ENCODE measurements at places on chromosomes 6 and 20.

DNA sequence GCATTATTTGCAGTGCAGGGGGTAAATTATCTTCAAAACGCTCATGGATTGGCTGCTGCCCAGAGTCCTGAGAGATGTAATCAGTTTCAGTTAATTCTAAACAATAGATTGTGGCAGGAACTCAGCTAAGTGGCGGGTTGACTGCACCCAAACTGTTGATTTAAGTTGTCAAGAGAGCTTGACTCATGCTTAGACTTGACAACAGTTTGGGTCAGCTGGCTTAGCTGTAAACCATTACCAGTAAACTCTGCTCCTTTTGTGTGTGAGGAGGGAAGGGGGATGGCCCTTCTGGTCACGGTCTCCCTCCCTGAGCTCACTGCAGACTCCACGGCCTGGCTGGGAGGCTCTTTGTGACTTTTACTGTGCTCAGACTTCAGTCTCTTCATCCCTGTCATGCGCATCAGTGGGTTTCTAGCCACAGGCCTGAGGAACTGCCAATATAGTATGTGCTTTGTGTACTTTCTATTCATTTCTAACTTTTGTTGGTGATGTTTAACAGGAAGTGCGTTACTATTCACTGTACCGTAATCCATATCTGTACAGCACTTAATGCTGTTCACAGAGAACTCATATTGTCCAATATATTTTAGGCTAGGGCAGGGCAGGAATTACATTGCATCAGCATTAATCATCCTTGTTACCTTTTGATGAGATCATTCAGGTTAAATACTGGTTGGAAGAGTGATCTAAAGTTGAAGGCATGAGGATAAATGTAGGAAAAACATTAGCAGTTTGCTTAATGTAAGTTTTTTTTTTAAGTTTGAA lies 488.3 kb downstream of the CDKAL1 start:
- no peak for DNase-seq

DNA sequence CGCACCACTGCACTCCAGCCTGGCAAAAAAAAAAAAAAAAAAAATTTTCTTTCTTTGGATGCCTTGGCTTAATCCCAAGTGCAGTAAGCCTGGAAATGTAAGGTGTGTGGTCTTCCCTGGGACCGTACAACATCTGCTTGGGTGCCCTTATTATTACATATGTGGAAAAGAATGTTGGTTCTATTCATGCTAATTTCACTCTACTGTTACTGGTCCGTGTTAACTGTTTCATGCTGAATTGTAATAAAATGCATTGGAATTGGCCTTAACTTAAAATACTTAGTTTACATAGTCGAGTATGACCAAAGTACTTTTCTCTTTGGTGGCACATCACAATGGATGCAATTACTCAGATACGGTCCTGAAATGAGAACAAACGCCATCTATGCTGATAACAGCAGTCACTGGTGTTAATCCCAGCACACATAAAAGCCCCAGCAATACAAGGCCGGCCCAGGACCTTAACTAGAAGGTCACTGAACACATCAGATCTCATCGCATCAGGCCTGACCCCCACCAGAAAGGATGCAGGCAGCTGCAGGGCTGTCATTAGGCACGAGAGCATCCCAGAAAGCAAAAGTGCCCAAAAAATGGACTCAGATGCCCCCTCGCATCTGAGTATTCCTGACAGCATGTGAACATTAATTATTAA lies 1.2 kb downstream of the SERPINB6 start:
- no peak for DNase-seq

DNA sequence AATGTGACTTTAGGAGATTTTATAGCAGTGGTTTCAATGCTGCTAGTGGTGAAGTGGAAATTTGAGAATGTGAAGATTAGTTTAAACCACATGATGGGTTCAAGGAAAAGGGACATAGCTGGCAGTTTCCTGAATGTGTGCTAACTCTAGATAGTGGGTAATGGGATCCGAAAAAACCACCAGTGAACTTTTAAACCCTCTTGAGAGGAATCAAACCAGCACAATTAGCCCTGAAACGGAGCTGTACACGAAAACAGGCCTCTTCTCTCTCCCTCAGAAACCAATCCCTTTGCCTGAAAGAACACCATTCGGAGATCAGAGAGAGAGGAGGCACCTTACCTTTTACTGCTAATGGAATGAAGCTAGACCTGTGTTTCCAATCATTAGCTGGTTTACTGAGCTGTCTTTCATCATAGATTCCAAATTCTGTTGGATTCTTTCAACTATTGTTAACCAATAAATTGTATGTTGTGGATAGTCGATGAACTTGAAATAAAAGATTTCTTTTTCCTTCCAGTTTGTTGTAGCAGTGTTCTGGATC lies 103.9 kb downstream of the AIG1 start:
- DNase-seq, result no peak

- no peak for DNase-seq
Observed at GRCh38 chr6:67496191-67496590, 1138.9 kb upstream of the ADGRB3 start.

DNA sequence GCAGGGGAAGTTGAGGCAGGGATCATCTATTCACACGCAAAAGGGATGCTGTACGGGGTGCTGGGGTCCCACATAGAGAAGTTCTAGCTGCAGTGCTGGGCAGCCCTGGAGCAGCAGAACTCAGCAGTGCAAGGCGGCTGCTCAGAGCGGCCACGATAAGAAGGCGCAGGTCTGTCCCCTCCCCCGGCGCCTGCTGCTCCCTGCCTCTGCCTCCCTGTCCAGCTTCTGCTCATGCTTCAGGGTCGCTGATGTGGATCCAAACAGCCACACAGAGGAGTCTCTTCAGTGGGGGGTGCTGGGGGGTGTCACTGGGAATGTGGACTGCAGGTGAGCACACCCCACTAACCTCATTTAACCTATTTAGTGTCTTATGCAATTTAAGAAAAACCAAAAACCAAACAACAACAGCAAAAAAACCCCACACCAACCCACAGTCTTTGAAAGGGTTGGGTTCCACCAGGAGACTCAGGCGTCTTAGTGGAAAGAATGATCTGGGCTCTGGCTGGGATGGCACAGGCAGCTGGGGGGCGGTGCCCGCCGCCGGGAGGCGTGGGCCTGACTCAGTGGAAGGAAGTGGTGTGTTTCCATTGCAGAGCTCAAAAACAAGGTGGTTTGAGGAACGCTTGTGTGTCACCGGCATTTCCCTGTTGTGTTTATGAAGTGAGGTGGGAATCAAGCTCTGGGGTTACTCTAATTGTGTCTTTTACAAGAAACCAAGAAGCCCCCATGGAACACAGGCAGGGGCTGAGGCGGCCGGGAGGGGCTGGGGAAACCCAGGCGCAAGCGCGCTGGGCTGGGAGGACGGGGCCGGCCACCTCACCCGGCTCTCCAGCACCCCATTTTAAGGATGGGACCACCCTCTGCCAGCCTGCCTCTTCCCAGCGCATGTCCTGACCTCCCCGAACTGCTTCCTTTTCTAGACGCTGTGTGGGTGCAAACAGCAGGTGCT lies 55.1 kb downstream of the IRF4 start:
- DNase-seq, result peak; percentile 66

DNA sequence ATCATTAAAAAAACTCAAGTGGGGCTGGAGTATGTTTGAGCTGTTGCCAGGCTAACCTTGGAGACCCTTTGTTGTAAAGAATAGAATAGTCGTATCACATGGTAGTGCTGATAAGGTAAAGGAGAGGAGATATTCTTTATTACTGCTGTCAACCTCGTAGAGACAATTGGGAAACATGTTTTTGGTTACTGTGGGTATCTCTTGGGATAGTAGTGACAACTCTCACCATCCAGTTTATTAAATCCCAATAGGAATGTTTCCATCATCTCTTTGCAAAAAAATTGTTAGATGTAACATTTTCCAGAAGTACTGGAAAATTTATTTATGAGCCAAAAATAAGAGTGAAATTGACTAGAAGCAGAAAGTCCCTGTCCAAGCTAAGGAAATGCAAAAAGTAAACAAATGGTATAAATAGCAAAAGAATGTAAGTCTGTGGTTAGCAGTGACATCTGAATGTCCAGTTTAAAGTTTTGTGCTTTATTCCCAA lies 829.3 kb upstream of the CITED2 start:
- no peak for DNase-seq

DNA sequence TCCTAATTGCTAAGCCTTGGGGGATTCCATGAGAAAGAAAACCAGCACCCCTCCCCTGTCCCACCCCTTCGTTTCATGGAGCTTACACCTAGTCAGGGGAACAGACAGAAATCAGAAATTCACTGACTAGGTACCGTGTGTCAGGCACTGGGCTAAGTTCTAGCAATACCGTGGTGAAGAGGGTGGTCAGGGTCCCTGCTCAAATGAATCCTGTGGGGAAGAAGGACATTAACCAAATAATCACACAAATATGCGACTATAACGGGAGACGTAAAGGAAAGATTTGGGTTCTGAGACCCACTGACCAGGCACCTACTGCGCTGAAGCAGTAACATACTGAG lies 65.1 kb upstream of the TOP1 start:
- DNase-seq, result no peak

GRCh38 chr6:21900730-21901129 lies 307.2 kb downstream of the SOX4 start:
- no peak for DNase-seq

- DNase-seq, result no peak
Observed at GRCh38 chr6:32371229-32371628, 474 bp downstream of the TSBP1 start.

DNA sequence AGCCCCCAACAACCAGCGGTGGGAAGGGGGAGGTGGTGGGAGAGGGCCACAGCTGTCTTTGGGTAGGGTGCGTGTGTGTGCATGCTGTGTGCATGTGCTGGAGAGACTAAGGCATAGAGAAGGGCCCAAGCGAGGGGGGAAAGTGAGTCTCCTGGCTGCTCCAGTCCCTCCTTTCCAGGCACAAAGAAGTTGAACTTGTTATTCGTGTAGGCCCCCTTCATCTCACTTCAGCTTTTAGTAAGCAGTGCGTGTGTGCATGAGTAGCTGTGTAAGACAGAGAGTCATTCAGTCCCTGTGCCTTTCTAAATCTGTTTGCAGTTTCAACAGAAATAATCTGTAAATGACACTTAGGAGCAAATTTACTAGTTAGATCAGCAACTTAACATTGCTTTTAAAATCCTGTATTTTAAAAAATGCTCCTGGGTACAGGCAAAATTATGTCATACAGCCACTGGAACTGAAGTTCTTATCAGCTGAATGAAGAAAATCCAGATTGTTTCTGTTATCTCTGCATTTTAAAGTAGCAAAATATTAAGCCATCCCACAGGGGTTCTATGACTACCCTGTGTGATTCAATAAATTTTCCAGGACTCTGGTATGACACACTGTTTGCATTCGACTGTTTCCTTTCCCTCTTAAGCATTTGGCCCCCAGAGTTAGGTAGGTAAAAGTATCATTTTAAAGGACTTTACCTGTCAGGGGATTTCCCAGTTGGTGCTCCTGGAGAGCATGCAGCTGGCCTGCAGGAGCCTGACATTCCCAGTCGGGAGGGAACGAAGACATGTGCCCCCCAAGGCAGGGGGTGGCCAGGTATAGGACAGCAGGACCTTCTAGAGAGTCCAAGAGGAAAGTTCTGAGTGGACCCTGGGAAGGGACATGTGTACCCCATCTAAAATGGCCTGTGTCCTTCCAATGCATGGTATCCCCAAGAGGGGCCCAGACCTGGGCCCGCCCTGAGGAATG lies 39.0 kb downstream of the MTRES1 start:
- DNase-seq, result no peak

DNA sequence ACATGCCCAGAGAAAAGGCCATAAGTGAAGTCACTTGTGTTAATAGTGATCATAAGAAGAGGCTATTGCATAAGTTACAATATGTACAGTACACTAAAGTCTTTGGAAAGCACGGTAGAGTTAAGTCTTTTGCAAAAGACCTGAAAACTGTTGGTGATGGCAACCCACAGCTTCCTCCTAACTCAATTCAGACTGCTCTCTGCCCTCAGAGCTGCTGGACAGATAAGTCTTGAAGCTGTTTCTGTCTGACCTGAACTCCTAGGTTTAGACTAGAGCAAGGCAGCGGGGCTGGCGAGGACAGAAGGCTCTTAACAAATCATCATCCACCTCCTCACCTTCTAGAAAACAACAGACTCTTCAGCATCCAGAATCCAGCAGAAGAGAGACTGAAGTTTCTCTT lies 125.4 kb downstream of the CD24 start:
- DNase-seq, result no peak

GRCh38 chr6:63537959-63538300 lies 34.4 kb upstream of the LOC128125822 start:
- DNase-seq, result no peak
